CD14-positive monocyte (primary cell): ENCODE measurements at places on chromosomes 7 and 10.

DNA sequence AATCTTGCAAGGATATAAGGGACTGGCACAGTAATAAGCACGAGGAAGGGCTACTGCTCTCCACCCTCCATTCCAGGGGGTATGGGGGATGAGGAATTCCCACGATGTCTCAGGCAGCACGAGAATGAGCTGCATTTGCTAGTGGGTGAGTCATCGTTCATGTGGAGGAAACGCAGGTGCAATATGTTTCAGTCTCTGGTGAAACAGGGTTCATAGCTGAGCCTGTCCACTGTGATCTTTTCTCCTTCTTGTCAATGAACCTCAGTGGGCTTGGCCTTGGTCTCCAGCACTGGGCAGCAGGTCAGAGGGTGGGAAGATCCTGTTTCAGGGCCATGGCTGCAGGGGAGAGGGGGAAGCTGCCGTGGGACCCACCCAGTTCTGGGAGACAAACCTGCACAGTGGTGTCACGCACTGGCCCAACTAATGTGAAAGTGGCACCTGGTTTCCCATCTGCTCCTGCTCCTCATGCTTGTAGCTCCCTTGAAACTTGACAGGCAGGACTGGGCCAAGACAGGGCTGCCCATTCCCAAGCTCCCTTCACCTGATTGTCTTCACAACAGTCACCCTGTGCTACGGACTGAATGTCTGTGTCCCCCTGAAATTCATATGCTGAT lies 181.9 kb downstream of the USP6NL start:
- DNase-seq: no peak

DNA sequence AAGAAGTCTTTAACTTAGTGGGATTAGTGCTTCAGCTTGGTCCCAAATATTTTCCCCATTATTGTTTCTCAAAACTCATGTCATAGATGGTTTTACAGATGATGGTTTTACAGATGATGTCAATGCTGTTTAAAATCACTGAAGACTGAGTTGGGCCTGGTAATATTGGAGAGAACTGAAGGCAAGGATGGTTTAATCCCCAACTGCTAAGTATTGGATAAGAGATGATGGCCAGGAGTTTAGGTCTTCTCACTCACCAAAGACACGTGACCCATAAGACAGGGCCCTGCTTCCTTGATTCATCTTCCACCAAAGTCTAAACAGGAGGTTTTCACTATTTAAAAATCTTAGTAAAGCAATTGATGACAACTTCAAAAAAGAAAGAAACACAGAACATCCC lies 56.3 kb downstream of the VWA2 start:
- no peak for DNase-seq

GRCh38 chr7:69808391-69808790 lies 210.1 kb downstream of the AUTS2 start:
- no peak for DNase-seq

DNA sequence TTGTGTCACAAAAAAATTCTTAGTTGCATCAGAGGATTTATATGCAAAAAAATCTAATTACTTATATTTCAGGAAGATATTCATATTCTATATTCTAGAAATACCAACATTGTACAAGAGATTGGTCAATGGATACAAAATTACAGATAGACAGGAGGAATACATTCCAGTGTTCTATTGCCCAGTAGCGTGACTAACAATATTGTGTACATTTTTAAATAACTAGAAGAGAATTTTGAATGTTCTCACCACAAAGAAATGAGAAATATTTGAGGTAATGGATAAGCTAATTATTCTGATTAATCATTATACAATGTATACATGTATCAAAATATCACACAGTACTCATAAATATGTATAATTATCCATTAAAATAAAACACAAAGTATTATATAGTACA lies 253.3 kb downstream of the IPMK start:
- no peak for DNase-seq

GRCh38 chr10:94076325-94076841 lies 82.7 kb downstream of the PLCE1 start:
- no peak for DNase-seq

DNA sequence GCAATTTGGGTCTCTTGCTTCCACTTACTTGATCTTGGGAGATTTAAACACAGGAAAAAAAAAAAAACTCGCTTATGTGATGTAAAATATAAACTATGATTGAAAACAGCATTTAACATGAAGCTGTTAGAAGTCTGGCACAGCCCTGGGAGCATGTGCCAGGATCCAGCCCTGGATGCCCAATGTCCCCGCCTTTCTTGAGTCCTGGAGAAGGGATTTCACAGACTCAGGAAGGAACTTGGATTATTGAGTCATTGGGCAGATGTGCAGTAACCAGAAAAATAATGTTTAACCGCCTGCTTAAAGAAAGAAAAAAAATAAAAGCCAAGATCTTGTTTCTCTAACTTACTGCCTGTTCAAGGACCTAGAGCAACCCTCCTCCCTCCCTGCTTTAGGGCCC lies 3.7 kb upstream of the JCAD start:
- no peak for DNase-seq

- no peak for DNase-seq
Observed at GRCh38 chr10:3639546-3639945, 145.5 kb downstream of the KLF6 start.

DNA sequence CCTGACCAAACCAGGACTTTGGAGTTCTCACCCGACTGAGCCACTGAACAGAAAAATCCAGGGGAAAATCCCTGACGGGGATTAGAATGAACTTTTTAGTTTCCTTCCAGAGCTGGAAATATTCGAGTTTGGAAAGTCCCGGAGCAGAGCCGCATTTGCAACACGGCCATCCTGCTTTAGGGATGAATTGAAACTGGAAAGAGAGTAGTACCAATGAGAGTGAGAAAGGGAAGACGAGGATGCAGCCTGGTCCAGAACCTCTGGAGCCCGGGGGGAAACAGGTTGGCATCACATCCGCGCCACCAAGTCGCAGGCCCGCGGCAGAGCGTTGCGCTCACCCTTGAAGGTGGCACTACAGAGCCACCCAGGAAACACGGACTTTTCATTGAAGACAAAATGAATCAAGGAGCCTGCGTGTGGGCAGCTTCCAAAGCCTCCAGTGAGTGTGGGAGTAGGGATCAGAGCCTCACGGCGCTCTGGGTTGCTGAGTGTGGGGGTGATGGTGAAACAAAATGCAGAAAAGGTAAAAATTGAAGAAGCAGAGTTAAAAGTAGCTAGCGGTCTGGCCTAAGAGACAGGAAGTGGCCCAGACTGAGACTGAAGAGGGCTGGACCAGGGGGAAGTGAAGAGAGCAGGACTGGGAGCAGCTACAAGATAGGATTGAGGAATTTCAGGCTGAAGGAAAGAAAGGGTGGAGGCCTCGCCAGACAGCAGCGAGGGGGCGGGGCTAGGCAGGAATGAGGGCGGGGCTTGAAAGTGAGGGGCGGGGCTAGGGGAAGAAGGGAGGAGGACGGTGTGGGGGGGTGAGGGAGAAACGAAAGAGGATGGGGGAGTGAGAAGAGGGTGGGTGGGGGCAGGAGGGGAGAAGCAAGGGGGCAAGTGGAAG lies 1.8 kb downstream of the SMURF1 start:
- peak; percentile 43 for DNase-seq

GRCh38 chr7:149719050-149719899 lies 54.1 kb downstream of the ZNF467 start:
- DNase-seq: no peak

GRCh38 chr10:110355141-110355831 lies 50.6 kb upstream of the SMNDC1 start:
- no peak for DNase-seq

DNA sequence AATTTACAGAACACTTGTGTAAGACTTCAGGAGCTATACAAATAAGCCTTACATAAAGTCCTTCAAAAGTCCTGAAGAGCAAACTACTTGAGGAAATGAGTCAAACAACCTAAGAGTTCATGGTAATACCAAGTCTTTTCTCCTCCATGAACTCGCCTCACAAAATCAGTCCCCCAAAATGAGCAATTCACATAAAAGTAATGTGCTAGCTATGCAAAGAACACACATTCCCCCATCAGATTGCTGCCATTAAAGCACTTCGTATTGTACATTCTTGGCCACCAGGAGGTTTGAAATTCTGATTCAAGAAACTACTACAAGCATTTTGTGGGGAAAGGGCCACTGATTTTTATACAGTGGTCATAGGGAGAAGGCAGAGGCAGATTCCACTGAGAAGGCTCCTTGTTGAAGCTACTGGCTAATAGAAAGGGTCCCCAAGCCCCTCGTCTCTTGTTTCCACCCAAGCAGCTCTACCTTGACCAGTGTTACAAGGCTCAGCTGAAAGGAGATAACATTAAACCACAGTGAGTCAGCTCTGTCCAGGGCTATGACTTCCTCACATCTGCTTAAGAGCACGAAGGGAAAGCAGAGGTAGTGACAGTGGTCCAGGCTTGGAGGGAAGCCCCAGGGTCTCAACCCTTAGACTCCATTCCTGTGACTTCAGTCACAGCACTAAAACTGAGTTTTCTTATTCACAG lies 115.2 kb upstream of the CDK1 start:
- DNase-seq: peak; percentile 60

GRCh38 chr10:91652364-91652763 lies 19.5 kb upstream of the PPP1R3C start:
- no peak for DNase-seq

DNA sequence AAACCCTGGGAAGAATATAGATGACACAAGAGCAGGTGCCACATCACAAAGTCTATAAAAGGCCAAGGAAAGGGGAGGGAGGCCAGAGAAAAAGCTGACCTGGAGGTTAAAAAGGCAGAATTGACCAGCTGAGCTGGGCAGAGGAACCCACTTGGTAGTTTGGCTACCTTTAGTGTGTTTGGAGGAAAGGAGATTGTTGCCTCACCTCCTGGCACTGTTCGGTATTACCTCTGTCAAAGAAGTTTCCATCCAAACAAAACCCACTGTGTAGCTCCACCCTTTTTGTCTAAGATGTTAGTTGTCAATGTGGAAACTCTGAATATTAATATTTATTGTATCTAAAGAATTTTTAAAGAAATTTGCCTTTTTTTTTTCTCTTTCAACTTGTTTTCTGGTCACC lies 23.4 kb downstream of the ENTPD7 start:
- no peak for DNase-seq

- peak; percentile 53 for DNase-seq
Observed at GRCh38 chr10:101848408-101848807, 4.8 kb upstream of the KCNIP2 start.

GRCh38 chr7:158085741-158086695 lies 501.6 kb downstream of the PTPRN2 start:
- no peak for DNase-seq

- DNase-seq: no peak
Observed at GRCh38 chr7:94042381-94042780, 38.2 kb upstream of the BET1 start.

DNA sequence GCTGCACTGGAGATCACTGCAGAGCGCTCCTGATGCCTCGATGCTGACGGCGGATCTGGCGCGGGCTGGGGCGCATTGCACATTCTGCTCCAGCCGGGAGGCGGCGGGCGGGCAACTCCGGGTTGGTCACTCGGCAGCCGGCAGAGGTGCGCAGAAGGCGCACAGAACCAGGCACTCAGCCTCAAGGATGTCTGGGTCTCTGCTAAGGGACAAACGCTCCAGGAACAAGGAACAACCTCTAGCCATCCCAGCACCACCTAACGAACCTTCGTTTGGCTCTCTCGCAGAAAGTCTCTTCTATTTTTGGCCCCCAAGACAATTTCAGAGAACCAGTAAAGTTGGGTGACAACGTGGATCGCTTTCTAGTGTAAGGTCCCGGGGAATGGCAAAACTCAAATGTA lies 254.6 kb downstream of the OTUD1 start:
- no peak for DNase-seq

- DNase-seq: no peak
Observed at GRCh38 chr7:15837306-15837950, 150.9 kb upstream of the MEOX2 start.

DNA sequence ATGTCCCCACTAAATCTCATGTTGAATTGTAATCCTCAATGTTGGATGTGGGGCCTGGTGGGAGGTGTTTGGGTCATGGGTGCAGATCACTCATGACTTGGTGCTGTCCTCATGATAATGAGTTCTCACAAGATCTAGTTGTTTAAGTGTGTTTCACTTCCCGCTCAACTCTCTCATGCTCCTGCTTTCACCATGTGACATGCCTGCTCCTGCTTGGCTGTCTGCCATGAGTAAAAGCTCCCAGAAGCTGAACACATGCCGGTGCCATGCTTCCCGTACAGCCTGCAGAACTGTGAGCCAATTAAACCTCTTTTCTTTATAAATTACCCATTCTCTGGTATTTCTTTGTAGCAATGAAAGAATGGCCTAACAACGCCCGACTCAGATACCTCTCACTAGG lies 6.2 kb upstream of the PSTK start:
- DNase-seq: no peak

- DNase-seq: no peak
Observed at GRCh38 chr10:35353805-35354204, 17.5 kb downstream of the CCNY start.

- DNase-seq: no peak
Observed at GRCh38 chr10:7433861-7434260, 23.0 kb upstream of the SFMBT2 start.

- no peak for DNase-seq
Observed at GRCh38 chr10:129712000-129712399, 245.0 kb downstream of the MGMT start.

GRCh38 chr7:143046426-143046851 lies 5.7 kb upstream of the OR6V1 start:
- no peak for DNase-seq

DNA sequence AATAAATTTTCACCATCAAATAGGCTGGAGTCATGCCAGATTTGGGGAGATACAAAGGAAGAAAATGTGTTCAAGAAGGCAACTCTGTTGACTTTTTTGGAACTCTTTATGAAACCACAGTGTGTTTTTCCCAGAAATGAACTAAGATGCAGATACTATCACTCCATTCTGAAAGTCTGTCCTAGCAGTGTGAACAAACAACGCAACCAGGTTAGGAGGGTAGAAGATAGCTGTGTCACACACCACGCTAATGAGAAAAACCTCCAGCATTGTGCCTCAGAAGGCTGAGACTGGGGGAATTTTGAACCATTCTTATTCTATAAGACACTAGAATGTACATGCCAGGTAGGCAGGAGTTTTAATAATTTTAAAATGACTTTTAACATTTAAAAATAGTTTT lies 15.9 kb upstream of the ATP6V0A4 start:
- no peak for DNase-seq

GRCh38 chr7:158114056-158114850 lies 473.4 kb downstream of the PTPRN2 start:
- no peak for DNase-seq

GRCh38 chr10:47333532-47333931 lies 11.3 kb downstream of the GDF2 start:
- no peak for DNase-seq

DNA sequence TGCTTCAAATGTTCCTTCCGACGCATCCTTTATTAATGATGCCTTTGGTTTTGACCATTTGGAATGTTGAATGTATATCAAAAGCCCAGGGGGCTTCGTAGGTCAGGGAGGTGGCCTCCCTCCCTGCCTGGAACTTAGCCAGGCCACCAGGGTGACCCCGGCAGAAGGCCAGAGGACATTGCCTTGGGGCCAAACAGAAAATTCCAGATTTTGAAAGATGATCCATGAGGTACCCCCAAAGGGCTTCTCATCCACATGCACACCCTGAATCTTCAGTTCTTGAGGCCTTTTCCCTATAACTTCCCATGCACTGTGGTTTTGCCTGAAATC lies 171.7 kb downstream of the ADAM12 start:
- DNase-seq: no peak
